ENCODE measurements at places on chromosomes 7 and 10. TPM values are rescaled to one million over a fixed set of nuclear protein-coding genes. Genes with fewer than 3 reads are reported as not detected.

DNA sequence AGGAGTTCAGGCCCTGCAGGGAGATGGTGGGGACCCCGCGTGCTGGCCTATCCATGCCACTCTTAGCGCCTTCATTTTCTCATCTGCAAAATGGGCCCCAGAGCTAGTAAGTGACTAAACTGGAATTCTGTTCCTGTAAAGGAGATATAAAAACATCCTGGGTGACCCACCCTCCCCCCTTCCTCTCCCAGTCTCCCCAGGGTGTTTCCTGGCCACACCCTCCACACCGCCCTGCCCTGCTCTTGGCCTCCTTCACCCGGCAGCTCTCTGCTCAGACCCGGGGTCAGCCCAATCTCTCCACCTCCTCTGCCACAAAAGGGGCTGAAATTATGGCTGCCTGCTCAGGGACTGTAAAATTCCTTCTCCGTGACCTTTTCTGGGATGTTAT is 70.7 kb downstream of the C10orf105 start:
- no peak for DNase-seq

- DNase-seq, result no peak
These were observed 77.4 kb downstream of the PON1 start for GRCh38 chr7:95246831-95247370.

DNA sequence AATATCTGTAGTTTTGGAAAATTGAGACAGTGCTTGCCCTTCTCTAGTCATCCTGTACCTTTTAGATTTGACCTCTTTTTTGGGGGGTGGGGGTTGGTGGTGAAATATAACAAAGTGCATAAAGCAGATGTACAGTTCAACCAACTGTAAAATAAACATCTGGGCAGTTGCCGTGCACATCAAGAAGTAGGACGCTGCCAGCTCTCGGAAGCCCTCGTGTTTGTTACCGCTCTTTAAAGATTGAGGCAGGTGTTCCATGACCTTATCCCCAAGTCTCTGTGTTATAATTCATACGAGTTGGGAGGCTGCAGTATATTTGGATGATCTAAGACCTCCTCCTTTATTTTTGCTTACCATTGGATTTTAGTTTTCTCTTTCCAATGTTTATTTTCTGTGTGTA is 55.1 kb downstream of the SDK1 start:
- DNase-seq, result no peak

- DNase-seq, result no peak
These were observed 257.9 kb downstream of the AHR start for GRCh38 chr7:17556247-17556956.

DNA sequence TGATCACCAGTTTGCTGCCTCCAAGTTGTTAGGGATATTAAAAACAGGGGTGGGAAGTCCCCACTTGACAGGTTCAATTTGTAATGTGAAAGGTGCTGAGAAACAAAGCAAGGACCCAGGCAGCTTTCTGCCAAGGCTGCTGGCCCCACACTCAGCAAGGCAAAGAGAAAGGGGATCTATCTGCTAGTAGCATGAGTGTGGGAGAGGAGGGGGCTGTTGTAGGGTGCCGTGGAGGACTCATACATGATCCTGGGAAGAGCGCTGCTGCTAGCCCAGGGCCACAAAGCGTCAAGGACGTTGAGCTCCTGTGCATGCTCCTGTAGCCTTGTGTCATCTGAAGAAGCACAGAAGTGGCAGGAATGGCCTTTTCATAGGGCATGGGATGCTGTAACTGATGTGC is 96.5 kb upstream of the INSYN2A start:
- no peak for DNase-seq

DNA sequence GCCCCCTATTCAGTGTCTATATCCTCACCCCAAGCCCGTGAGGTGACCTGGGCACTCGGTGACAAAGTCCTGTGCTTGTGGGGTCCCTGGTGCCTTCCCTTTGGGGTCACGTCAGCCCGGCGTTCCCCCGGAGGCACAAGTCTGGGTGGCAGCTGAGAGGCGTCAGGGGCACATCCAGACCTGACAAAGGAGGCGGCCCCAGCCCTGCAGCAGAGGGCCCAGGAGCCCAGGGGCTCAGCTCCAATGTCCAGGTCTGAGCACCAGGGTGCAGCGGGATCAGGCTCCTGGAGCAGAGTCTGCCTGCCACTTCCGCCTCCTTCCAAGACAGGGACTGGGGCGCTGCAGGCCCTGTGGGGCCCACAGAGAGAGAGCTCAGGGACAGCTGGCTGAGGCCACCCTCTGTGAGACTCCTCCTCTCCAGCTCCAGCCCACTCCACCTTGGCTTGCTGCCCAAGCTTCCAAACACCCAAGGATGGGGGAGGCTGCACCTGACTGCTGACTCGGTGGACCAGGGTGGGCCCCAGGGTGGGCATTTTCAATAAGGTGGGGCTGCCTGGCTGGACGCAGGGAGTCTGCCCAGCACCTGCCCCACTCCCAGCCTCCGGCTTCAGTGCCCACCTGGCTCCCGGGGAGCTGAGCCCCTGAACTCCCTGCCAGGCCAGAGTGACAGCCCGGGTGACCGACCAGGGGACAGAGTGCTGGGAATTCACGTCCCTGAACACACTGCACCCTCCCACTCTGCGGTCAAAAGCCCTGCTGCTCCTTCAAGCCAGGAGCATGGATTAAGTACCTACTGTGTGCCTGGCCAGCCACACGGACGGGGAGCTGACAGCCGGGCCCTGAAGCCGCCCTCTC is 1.0 kb upstream of the KNDC1 start:
- no peak for DNase-seq

GRCh38 chr7:88312061-88312663 is 5.5 kb upstream of the STEAP4 start:
- DNase-seq, result no peak

- DNase-seq, result no peak
These were observed 70.2 kb upstream of the CCDC71L start for GRCh38 chr7:106731187-106731586.

DNA sequence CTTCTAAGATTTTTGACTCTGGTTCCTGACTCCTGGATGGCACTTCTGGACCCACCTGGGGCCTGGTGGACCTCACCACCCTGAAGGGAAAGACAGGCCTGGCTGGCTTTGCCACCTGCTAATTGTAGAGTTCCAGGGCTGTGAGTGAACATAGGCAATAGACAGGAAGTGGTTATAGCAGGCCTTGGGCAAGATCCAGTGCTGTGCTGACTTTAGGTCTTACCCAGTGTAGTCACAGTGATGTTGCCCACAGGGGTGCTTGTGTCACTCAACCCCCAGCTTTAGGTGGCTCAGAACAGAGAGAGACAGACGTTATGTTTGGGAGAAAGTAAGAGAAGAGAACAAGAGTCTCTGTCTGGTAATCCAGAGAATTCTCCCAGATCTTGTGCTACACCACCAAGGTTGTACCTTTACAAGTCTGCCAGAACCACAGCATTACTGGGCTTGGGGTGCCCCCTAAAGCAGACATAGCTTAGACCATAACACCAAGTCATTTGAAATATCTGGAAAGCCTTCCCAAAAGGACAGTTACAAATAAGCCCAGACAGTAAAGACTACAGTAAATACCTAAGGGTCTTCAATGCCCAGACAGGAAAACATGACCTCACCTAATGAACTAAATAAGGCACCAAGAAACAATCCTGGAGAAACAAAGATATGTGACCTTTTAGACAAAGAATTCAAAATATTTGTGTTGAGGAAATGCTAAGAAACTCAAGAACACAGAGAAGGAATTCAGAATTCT is 303.4 kb downstream of the PCLO start:
- no peak for DNase-seq

- DNase-seq, result no peak
These were observed 26.0 kb upstream of the BNIP3 start for GRCh38 chr10:132007681-132008080.

DNA sequence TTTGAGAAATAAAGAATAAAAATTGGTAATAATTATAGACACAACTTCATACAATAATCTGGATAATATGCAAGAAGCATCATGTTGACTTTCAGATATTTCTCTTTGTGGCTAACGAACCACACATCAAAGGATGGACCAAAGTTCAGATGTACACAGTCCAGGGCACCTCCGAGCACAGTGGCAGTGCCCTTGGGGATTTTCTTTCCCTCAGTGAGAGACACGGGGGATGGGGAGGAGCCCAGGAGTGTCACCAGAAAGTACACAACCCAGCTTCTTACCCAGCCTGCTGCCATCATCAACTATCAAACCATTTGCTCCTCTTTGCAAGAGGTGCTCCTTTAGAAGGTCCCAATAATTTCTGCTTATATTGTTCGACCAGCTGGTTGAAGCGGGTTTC is 33.2 kb downstream of the RBM28 start:
- no peak for DNase-seq

GRB10 gene
- 69.1 TPM for total RNA-seq

PPP1R9A gene
- 22.4 TPM for total RNA-seq

TFPI2 gene
- 1.9 TPM for total RNA-seq

CYP3A5 gene
- 4.6 TPM for total RNA-seq

ITPRID1 gene
- total RNA-seq, result not detected

CDK1 gene
- 0.26 TPM for total RNA-seq

UBTD1 gene
- total RNA-seq, result 10.8 TPM

HOXA7 gene
- 0.46 TPM for total RNA-seq

EBF3 gene
- 3.6 TPM for total RNA-seq

OR2A42 gene
- 0.19 TPM for total RNA-seq

PRLHR gene
- 1.9 TPM for total RNA-seq

HABP2 gene
- total RNA-seq, result not detected

FLNC gene
- total RNA-seq, result 391 TPM

PDE6C gene
- total RNA-seq, result not detected
